Activated T-helper 1 cell treated with anti-CD3 and anti-CD28 coated beads, Interleukin-12 subunit alpha, Interleukin-12 subunit beta, Interleukin-2, Interleukin-4 antibody, amounts not matched to agents 30 ng/mL and 10 ng/mL and 1 ng/mL, durations not matched to agents 14 hours and 24 hours and 36 hours (primary cell): ENCODE measurements at places on chromosomes 3 and 15.

- no peak for DNase-seq
Measured at GRCh38 chr3:126082362-126083137, 1.4 kb downstream of the SLC41A3 start.

DNA sequence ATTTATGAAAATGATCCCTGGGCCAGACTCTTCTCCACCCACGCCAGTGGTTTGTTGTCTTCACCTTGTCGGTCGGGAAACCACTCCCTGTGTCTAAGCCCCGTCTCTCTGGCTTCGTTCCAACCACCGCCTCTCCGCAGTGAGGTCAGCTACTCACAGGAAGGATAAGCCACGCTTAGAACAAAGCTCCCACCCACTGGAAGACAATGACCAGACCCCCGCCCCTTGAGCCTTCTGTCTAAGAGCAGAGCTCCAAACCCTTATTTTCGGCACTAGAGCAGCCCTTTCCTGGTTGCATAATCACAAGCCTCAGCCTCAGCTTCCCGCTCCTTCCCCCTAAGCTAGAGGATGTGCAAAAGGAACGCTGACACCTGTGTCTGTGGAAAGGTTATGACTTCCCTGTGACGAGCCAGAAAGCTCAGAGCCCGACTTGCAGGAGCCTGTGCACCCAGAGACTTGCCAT, 114.9 kb upstream of the MEF2A start:
- DNase-seq = peak; percentile 45

GRCh38 chr3:151168269-151169094, 34.5 kb downstream of the GPR171 start:
- DNase-seq = peak; percentile 66

DNA sequence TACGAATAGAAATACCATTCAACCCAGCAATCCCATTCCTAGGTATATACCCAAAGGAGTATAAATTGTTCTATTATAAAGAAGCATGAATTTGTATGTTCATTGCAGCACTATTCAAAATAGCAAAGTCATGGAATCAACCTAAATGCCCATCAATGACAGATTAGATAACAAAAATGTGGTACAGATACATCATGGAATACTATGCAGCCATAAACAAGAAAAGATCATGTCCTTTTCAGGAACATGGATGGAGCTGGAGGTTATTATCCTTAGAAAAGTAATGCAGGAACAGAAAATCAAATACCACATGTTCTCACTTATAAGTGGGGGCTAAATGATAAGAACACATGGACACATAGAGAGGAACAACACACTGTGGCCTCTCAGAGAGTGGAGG, 571.9 kb downstream of the RBMS3 start:
- no peak for DNase-seq

DNA sequence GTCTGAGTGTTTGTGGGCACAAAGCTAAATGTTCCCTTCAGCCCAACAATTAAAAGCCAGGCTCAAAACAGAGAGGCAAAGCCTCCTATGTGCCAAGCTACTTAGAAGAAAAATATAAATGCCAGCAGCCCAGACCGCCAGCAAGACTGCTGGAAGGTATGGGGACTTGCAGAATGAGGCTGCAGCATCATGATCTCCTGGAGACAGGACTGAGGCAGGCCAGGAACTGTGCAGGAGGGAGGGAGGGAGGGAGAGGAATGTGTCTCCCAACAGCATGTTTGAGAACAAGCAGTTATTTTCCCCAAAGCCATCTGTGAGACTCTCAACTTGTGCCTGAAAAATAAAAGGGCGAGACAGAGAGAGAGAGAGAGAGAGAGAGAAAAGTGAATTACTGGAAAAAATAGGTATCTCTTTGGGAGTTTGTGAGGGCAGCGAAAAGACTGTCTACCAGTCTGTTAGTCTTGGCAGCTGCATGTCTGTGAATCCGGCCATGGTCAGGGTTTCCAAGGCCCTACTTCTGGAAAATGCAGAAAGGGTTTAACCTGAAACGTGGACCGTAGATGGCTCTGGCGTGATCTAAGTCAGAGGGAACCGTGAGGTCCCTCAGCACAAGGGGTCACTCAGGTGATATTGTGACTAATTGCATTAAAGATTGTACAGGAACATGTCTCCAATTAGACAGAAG, 139.7 kb upstream of the COL8A1 start:
- no peak for DNase-seq

DNA sequence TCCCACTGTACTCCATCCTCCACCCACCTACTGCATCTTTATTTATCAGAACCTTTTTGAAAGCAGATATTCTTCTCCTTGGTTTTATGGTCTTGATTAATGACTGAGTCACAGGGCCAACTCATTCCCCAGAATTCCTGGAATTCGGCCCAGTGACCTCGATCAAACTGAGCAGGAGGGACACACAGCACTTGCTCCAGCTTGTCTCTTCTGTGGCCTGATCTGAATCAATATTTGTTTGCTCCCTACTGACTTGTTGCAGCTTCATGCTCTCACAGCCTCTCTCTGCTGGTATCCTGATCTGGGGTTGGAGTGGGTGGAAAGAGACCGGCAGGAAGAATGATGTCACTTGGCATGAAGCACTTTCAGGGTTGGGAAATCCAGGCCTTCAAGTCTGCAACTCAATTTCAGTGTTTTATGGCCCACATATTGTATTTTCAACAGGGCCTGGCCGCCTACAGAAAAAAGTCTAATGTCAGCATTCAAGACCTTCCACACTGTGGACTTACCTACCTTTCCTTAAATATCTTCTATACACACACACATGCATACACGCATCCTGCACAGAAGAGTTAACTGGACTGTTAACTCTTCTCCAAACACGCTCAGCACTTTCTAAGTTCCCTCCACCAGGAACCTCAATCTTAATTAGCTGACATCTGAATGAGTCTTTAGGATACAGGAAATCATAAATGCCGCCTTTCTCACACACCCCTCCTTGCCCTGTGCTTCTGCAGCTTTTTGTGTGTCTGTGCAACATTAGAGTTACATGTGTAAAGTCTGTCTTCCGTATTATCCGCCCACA, 4.6 kb downstream of the ANXA2 start:
- DNase-seq = no peak

DNA sequence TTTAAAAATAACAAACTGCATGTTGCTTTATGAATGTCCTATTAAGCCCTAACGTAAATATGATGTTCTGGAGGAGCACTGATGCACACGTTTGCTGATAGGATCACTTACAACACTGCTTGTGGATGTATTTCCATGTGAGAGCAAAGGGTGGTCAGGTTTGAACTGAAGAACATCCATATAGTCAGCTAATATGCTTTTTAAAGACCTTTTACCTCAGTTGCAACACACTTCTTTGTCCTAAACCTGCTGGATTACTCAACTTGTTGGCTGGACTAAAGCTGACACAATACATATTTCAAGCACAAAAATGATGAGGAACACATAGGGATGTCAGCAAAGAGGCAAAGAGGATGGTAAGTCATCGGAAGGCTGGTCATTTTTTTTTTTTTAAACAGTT, 186.6 kb downstream of the TIGIT start:
- no peak for DNase-seq

- DNase-seq = no peak
Measured at GRCh38 chr15:74976159-74976558, 19.2 kb upstream of the SCAMP5 start.

DNA sequence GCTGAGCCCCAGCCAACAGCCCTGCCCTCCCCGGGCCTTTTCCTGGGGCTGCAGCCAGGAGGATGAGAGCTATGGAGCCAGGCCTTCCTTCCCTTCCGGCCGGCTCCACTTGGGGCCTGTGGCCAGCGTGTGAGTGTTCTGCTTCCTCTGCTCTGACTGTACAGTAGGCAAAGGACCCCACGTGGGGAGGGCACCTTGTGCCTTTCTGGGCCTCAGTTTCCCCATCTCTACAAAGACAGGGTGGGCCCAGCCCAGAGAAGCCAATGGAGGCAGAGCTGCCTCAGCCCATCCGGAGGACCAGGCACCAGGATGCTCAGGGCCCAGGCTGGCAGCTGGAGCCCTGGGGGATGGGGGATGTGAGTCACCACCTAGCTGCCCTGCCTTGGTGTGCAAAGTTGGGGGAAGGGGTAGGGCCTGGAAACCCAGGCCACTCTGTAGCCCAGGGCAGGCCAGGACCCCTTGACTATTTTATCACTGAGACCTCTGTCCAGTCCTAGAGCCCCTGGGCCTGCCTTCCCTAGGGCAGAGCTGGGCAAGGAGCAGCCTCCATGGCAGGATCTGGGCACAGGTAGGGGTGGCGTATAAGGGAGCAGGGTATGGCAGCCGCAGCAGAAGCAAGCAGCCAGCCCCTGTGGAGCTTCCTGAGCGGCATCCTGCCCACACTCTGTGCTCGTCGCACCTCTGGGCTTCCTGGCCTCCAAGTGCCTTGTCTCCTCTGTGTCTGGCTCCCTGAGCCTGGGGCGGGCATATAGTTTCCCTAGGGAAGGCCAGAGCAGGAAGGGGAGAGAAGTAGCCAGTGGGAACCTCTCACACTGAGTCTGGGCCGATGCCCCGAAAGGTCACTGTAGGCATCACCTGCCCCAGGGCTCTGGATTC, 1.8 kb downstream of the PSTPIP1 start:
- no peak for DNase-seq

- no peak for DNase-seq
Measured at GRCh38 chr3:29614954-29615353, 334.1 kb downstream of the RBMS3 start.

- no peak for DNase-seq
Measured at GRCh38 chr15:67832897-67833709, 6.7 kb downstream of the RNU6-1 start.

- no peak for DNase-seq
Measured at GRCh38 chr3:4515916-4516579, 22.9 kb downstream of the ITPR1 start.

GRCh38 chr3:64224826-64225610, at the start of gene PRICKLE2:
TSS of gene PRICKLE2 (minus strand) at chr3:64225466. CDS start at chr3:64198927, 26,539 bp downstream.
- no peak for DNase-seq
